ENCODE measurements at places on chromosomes 1 and 21. TPM values are rescaled to one million over a fixed set of nuclear protein-coding genes. Genes with fewer than 3 reads are reported as not detected.

The WNT3A gene
- total RNA-seq, result 1.5 TPM

The SLC35F3 gene
- 19.3 TPM for total RNA-seq

The OR10Z1 gene
- not detected for total RNA-seq

The ANKRD34A gene
- total RNA-seq, result 0.29 TPM

The CHIA gene
- not detected for total RNA-seq

The KIF21B gene
- total RNA-seq, result 0.66 TPM

The MCOLN3 gene
- total RNA-seq, result 2.4 TPM

The OR2L8 gene
- total RNA-seq, result not detected

The CCDC30 gene
- total RNA-seq, result 0.46 TPM

The IL12RB2 gene
- 0.81 TPM for total RNA-seq

The NPHS2 gene
- not detected for total RNA-seq

The RGS1 gene
- not detected for total RNA-seq

The SPRR2E gene
- not detected for total RNA-seq

The SLC6A9 gene
- 15.7 TPM for total RNA-seq

The ELAPOR1 gene
- 0.80 TPM for total RNA-seq

The NEGR1 gene
- 1.7 TPM for total RNA-seq

The NEK7 gene
- total RNA-seq, result 23.2 TPM

The TSPAN2 gene
- total RNA-seq, result 1.3 TPM

The CHRM3 gene
- total RNA-seq, result 3.5 TPM

The HFM1 gene
- total RNA-seq, result not detected

The AURKAIP1 gene
- 823 TPM for total RNA-seq

The NGF gene
- total RNA-seq, result 0.86 TPM

The AMY1B gene
- not detected for total RNA-seq

The TNFAIP8L2 gene
- total RNA-seq, result not detected

The ERRFI1 gene
- 218 TPM for total RNA-seq

The FLG gene
- not detected for total RNA-seq

The HSPA6 gene
- total RNA-seq, result 4.3 TPM

The AADACL3 gene
- total RNA-seq, result not detected

The RBM11 gene
- total RNA-seq, result 2.1 TPM

The NR5A2 gene
- 0.36 TPM for total RNA-seq

The PPFIA4 gene
- total RNA-seq, result 3.4 TPM

The DMRTA2 gene
- total RNA-seq, result not detected
